BJ (cell line): ENCODE measurements at places on chromosomes 6 and 20. TPM values are rescaled to one million over a fixed set of nuclear protein-coding genes. Genes with fewer than 3 reads are reported as not detected.

DNA sequence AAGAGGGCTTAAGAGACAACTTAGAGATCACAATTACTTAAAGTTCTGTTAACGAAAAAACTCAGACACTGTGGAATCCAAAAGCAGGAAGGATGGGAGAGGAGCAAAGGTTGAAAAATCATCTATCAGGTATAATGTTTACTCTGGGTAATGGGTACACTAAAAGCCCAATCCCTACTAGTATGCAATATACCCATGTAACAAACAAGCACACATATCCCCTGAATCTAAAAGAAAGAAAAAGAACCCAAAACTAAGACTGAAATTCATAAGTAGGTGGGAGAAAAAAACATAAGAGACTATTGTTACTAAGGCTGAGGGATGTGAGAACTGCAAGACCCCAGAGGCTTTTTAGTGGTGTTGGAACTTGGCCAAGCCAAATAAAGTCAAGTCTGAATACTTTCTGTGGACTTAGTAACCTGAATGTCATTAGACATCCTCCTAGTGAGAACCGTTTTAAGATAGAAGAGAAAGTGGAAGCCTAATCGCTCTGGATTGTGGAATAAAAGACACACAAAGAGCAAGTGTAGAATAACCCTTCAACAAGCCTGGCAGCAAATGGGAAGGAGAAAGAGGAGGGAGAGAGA lies 189.4 kb upstream of the RNF217 start:
- no peak for DNase-seq

DNA sequence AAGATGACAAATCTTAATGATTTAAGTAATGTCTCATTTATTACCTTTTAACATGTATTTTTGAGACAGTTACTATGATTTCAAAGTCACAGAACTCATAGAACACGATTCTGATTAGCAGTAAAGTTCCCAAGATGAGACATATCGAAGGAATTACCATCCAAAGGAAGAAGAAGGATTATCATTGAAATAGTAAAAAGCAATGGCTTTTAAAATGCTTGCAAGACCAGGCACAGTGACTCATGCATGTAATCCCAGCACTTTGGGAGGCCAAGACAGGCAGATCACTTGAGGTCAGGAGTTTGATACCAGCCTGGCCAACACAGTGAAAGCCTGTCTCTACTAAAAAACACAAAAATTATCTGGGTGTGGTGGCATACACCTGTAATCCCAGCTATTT lies 219.2 kb downstream of the KHDC1L start:
- no peak for DNase-seq

GRCh38 chr6:25882051-25882496 lies 8.0 kb upstream of the SLC17A3 start:
- no peak for DNase-seq

DNA sequence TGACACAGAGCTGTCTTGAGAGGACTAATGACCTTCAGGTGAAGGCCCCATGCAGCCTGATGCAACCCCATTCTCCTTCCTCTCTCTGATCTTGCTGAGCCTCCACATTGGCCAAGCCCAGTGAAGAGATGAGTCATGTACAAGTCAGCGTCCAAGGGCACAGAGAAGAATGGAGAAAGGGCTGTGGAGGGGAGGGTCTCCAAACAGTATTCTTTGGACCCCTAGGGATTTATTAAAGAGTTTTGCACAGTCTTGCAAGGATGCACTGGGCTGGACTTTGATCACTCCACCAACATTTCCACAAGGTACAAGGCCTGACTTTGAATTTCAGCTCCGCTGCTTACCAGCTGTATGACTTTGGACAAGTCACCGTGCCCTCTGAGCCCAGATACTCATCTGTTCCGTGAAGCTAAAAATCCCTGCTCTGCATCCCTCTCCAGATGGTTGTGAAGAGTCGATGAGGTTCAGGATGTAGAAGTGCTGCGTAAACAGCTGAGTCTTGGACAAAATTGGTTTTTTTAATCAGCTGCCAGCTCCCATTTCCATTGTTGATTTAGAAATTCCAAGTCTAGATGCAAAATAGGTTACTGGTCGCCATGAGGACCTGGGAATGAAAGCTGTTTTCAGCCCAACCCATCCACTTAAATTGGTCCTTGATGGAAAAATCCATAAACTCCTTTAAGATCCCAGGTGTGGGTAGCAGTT lies 14.1 kb upstream of the KCNG1 start:
- no peak for DNase-seq

- no peak for DNase-seq
Measured at GRCh38 chr20:12023194-12023795, 105.6 kb downstream of the BTBD3 start.

DNA sequence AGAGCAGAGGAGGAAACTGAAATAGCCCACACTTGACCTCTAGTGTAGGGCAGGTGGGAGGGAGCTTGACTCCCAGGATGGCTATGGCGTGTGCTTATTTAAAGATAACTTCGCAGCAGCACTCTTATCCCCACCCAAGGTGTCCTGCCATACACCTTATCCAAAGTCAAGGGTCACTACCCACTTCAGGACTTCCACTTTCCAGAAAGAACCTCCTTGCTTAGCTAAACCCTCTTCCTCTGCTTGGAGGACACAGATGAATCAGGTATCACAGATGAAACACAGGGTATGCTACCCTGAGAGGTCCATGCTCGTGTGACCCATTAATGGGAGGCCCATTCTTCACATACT lies 2.3 kb downstream of the RIN2 start:
- no peak for DNase-seq

- DNase-seq = peak; percentile 77
Measured at GRCh38 chr6:80457439-80457933, 351.0 kb downstream of the BCKDHB start.

GRCh38 chr6:42564506-42564825 lies 637 bp downstream of the UBR2 start:
- DNase-seq = no peak

GRCh38 chr6:118292558-118292957 lies 255.5 kb upstream of the PLN start:
- DNase-seq = no peak

GRCh38 chr20:50417484-50418235 lies 92.5 kb upstream of the PTPN1 start:
- no peak for DNase-seq

DNA sequence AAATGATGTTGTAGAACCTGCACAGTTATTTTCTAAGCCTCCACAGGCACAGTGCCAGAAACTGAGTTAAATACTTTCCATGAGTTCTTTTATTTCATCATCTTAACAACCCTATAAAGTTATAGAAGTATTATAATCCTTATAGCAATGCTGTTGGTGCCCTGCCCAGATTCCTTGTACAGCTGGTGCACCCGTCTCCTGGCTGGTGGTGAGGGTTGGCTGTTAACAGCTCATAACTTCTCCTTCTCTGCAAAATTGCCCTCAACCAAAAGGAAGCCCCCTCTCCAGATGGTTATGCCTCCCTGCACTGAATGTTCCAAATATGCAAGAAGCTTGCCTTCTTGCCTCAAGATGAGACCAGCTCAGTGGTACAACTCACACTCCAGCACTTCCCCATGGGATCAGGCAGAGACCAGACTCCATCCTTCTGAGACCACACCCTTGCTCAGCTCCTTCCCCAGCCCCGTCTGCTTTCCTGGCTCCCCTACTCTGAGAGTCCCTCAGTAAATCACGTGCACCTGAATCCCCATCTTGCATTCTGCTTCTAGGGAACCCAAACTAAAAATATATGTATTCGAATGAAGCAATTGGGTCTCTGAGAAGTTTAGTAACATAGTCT lies 304.4 kb upstream of the PLCB4 start:
- no peak for DNase-seq

AVP gene
- polyA plus RNA-seq = not detected in 2 replicates

C6orf15 gene
- not detected in 2 replicates for polyA plus RNA-seq
